Muscle of leg (tissue), 16 donors: ENCODE measurements at places on chromosomes 4 and X. TPM values are rescaled to one million over a fixed set of nuclear protein-coding genes. Genes with fewer than 3 reads are reported as not detected.
A peak's percentile ranks its signal among the peaks of the same experiment; 100 is the strongest.

- no peak for DNase-seq
Measured at GRCh38 chrX:147737690-147738089, 174.0 kb upstream of the FMR1 start.

DNA sequence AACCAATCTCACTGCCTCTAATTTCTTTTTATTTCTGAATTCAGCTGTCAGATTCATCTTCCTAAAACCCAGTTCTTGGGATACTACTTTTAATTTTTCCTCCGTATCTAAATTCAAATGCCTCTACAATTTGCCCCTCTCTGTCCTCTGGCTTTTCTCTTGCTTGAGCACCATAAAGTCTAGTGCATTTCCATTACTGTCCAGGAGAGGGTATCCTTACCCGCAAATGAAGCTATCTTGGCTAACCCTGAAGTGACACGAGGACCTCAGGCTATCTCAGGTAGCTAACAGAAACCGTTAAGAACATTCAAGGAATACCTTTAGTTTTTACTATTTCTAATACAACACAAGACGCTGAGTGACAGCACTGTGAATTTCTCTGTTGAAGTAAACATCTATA lies 49.4 kb upstream of the PRR32 start:
- DNase-seq: peak; percentile 5

GRCh38 chr4:130393642-130394041 lies 1297.7 kb downstream of the C4orf33 start:
- peak; percentile 1 for DNase-seq

GRCh38 chr4:10535912-10536311 lies 78.7 kb upstream of the ZNF518B start:
- no peak for DNase-seq

- peak; percentile 46 for DNase-seq
Measured at GRCh38 chr4:169272265-169272886, 1.6 kb upstream of the SH3RF1 start.

- DNase-seq: no peak
Measured at GRCh38 chrX:120999413-120999812, 13.9 kb upstream of the CT47A1 start.

- peak; percentile 70 for DNase-seq
Measured at GRCh38 chr4:47668810-47669408, 169.0 kb downstream of the CORIN start.

DNA sequence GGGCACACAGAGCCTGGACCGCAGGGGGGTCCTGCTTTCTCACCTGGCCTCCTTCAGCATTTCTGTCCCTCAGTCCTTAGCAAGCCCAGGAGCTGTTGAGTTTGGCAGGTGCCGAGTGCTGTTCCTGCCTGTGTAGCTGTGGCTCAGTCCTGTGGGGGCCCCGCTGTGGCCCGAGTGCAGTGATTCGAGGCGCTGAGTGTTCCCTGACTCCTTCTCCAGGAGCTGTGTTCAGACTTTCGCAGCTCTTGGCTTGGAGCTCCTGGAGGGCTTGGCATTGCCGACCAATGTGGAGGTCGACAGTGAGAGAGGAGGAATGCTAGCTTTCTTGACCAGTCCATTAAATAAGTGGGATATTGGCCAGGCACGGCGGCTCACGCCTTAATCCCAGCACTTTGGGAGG lies 50.1 kb upstream of the MSANTD1 start:
- DNase-seq: no peak

DNA sequence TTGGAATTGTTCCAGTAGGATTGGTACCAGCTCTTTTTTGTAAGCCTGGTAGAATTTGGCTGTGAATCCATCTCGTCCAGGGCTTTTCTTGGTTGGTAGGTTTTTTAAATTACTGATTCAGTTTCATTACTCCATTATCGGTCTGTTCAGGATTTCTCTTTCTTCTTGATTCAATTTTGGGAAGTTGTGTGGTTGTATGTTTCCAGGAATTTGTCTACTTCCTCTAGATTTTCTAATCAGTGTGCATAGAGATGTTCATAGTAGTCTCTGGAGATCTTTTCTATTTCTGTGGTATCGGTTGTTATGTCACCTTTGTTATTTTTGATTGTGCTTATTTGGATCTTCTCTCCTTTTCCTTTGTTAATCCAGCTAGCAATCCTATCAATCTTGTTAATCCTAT lies 248.7 kb downstream of the ARHGAP10 start:
- no peak for DNase-seq

GRCh38 chrX:102765809-102766208 lies 45.3 kb downstream of the GPRASP3 start:
- no peak for DNase-seq

DNA sequence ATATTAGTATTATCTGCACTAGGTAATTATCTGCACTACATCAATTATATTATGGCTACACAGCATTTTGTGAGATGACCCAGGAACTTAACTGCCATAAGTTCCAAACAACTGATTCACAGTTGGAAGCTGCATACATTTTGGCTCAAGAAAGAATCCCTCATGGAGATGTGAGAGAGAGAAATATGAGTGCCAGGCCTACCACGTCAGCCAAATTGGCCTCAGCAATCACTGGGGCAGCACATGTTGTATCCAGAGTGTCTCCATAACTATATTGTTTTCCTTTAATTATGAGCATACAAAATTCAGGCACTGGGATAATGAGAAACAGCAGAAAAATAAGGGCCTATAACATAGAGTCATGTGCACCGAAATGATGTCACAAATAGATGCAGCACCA lies 174.2 kb upstream of the DMD start:
- DNase-seq: peak; percentile 44

DNA sequence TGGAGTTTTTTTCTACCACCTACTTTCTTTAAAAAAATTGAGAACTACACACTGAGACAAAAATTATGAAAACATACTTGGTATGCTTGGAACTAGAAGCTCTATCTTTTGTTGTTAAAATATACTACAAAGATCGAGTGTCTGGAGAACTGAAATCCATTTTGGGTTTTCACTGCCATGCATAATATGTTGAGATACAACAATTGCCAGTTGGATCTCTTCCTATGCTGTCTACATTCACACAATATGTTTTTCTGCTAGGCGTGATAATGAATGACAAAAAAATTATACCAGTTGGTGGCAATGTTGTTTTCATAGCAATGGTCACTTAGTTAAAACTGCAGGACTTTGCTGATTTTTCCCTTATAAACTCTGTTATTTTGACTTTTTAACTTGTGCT lies 605.4 kb upstream of the LCORL start:
- peak; percentile 10 for DNase-seq

GRCh38 chr4:86482306-86483172 lies 111.6 kb upstream of the PTPN13 start:
- DNase-seq: peak; percentile 21

- DNase-seq: peak; percentile 74
Measured at GRCh38 chr4:17013382-17014006, 115.0 kb upstream of the LDB2 start.

- no peak for DNase-seq
Measured at GRCh38 chr4:109041463-109042360, 260.7 kb downstream of the COL25A1 start.

- no peak for DNase-seq
Measured at GRCh38 chrX:118632862-118633261, 94.5 kb upstream of the IL13RA1 start.

DNA sequence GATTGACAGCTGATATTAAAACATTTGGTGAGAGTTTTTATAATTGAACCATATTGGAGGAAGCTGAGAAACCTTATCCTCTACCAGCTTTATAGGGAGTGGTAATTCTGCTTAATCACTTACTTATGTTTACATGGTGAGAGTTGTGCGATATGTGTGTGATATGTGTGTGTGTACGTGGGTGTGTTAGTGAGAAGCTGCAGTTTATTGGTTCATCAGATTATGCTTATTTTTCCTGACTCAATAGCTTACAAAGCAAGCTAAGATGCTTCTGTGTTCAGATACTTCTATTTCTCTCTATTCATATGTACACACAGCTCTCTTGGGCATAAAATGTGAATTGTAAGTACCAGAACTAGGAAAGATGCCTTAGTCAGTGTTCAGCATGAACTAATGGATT lies 343.7 kb downstream of the GRIA2 start:
- no peak for DNase-seq

Gene TBC1D14
- 45.2 TPM for total RNA-seq

Gene CLDN2
- total RNA-seq: 0.09 TPM

Gene HPF1
- total RNA-seq: 24.3 TPM

Gene HMX1
- 0.09 TPM for total RNA-seq

Gene CXCL8
- total RNA-seq: 4.0 TPM

Gene FMR1NB
- total RNA-seq: not detected

Gene MAGED1
- total RNA-seq: 133 TPM

Gene VCX
- total RNA-seq: not detected

Gene TMEM255A
- total RNA-seq: 3.3 TPM

Gene SMIM9
- total RNA-seq: not detected

Gene ABRAXAS1
- 24.1 TPM for total RNA-seq
